ENCODE measurements at places on chromosomes 16 and 17.

DNA sequence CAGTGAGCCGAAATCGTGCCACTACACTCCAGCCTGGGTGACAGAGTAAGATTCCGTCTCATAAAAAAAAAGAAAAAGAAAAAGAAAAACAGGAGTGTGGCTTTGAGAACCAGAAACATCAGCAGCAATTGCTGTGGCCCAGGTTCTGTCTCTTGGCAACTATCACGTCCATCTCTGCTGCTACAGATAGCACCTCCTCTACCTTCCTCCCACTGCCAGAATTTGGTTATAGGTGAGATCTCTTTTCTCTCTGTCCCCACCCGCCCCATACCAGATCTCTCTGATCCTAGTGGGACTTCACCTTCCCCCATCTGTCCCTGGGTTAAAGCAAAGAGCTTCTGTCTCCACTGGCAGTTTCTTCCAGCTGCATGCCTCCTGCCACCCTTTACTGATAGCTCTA lies 3.1 kb downstream of the TLCD2 start:
- no peak for DNase-seq

DNA sequence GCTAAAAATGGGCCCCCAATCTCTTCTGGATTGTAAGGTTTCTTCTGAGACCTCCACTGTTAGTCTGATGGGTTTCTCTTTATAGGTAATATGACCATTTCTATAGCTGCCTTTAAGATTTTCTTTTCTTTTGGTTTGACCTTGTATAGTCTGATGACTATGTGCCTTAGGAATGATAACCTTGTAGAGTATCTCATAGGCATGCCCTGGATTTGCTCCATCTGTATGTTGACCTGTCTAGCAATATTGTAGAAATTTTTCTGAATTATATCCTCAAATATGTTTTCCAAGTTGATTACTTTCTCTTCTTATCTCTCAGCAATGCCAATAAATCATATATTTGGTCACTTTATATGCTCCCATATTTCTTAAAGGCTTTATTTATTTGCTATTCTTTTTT lies 1403.8 kb upstream of the GOT2 start:
- DNase-seq: no peak

GRCh38 chr17:2023692-2024571 lies 1.2 kb downstream of the RTN4RL1 start:
- peak; percentile 36 for DNase-seq

GRCh38 chr16:7689234-7689633 lies 356.6 kb downstream of the RBFOX1 start:
- no peak for DNase-seq

- no peak for DNase-seq
Observed at GRCh38 chr17:70542876-70543275, 373.5 kb downstream of the KCNJ2 start.

- DNase-seq: no peak
Observed at GRCh38 chr17:50596191-50597037, 35.9 kb downstream of the CACNA1G start.

DNA sequence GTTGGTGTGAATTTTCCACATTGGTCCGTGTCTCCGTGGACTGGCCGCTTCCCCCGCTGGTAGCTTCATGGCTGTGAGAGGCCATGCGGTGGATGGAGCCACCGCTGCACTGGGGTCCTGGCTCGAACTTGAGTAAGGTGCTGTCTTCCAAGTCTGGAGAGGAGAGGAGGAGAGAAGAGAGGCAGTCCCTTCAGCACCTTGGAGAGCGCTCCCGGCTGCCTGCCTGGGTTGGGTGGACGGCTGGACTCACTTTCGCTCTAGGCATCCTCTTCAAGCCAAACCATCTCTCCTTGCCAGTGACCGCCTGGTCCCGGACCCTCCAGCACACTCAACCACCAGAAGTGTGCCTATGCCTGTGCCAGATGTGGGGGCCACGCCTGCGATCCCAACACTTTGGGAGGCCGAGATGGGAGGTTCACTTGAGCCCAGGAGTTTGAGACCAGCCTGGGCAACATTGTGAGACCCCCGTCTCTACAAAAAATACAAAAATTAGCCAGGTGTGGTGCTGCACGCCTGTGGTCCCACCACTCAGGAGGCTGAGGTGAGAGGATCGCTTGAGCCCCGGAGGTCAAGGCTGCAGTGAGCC lies 6.2 kb downstream of the JPH3 start:
- DNase-seq: no peak

- DNase-seq: no peak
Observed at GRCh38 chr17:4189280-4189679, 46.3 kb downstream of the CYB5D2 start.

DNA sequence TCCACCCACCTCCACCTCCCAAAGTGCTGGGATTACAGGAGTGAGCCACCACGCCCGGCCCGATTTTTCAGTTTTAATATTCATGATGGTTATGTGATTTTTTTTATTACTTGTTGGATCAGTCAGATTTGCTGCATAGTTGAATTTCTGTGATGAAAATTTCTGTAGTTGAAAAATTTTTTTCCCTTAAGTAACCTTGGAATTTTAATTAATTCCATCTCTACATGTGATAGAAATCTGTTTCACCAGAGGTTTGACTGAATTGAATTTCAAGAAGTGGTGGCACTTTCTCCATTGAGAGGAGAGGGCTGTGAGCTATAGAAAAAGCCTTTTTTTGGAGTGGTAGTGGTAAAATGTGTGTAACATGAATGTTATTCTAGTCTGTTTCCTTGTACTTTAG lies 24.7 kb downstream of the WIPF2 start:
- DNase-seq: no peak

- no peak for DNase-seq
Observed at GRCh38 chr16:48479329-48479728, 94.1 kb upstream of the SIAH1 start.

DNA sequence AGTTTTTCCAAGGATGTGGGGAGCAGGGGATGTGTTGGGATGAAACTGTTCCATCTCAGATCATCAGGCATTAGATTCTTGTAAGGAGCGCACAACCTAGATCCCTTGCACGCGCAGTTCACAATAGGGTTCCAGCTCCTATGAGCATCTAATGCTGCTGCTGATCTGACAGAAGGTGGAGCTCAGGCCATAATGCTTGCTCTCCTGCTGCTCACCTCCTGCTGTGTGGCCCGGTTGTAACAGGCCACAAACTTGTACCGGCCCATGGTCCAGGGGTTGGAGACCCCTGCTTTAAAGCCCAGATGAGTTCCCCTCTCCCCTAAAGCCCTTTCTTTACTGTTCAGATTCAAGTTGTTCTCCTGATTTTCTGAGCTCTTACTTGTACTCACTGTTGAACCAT lies 44.8 kb downstream of the RNF135 start:
- no peak for DNase-seq

DNA sequence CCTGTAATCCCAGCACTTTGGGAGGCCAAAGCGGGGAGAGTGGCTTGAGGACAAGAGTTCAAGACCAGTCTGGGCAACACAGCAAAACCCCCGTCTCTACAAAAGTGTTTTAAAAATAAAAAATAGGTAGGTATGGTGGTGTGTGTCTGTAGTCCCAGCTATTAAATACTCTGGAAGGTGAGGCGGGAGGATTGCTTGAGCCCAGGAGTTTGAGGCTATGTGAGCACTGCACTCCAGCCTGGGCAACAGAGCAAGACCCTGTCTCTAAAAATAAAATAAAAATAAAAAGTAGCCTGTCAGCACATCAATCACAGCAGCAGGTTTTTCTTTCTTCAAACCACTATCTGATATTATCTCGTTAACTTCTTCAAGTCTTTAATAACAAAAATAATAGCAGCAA lies 1.6 kb downstream of the USP31 start:
- DNase-seq: no peak

- no peak for DNase-seq
Observed at GRCh38 chr16:73056448-73056847, 8.5 kb upstream of the ZFHX3 start.

- DNase-seq: no peak
Observed at GRCh38 chr16:11100239-11100750, 155.7 kb downstream of the SOCS1 start.

DNA sequence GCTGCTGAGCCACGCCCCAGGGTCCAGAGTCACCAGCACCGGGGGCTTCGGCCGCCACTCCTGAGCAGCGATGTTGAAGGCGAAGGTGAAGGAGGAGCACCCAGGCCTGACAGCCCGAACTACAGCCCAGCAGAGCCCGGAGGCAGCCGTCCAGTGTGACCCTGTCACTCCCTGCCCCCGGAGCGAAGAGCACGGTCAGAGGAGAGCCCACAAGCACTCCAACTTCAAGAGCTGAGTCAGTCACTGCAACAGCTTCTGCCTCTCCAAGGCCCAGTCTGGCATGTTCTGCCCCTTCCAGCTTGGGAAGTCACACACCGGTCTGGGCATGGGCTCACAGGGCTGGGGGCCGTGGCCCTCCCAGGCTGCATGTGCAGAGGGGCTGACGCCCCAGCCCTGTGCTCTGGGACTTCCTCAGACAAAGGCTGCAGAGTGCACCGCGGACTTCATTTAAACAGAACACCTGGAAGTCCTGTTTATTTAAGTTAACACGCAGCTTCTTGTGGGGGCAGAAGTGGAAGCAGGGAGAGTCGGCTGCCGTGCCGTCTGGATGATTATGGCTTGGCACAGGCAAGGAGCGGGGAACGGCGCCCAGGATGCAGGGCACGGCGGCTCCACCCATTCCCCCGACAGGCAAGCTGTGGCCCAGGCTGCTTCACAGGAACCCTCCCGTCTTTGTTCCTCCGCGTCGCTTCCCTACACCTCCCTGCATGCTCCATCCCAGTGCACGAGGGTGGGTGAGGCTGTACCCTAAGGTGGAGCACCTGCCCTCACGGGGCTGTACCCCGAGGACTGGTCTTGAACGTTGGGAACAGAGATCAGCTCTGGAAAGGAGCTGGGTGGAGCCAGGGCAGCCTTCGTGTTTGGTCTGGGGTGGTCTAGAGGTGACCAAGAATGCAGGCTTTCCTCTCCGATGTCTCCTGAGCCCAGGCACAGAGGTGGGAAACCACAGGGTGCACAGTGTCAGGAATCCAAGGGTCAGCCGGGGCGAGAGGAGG lies 68.9 kb upstream of the METRNL start:
- no peak for DNase-seq

GRCh38 chr16:17318238-17318637 lies 152.5 kb downstream of the XYLT1 start:
- no peak for DNase-seq

GRCh38 chr17:79761894-79762589 lies 15.9 kb upstream of the CBX2 start:
- peak; percentile 62 for DNase-seq

- DNase-seq: no peak
Observed at GRCh38 chr16:17431012-17431411, 39.7 kb downstream of the XYLT1 start.

- no peak for DNase-seq
Observed at GRCh38 chr17:79220201-79220712, 145.6 kb downstream of the ENGASE start.

- peak; percentile 33 for DNase-seq
Observed at GRCh38 chr17:78716814-78717393, 65.2 kb downstream of the CYTH1 start.

DNA sequence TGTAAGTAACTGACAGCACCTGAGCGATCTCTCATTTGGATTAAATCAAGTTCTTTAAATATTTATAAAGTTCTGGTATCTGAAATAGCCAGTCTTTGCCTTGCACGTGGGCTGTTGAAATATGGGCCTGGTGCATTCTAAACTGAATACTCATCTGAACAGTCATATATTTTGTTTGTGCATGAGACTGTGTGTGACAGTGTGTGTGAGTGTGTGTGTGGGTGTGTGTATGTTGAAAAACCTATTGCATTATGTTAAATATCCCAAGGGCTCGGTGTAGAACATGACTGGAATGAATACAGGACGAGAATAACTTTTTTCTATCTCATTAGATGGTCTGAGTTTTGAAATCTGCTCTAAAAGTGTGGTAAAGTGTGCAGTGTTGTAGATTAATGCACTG lies 82.4 kb upstream of the TOX3 start:
- DNase-seq: no peak

GRCh38 chr16:85844786-85845185 lies 45.3 kb downstream of the COX4I1 start:
- no peak for DNase-seq

- DNase-seq: peak; percentile 36
Observed at GRCh38 chr16:53892155-53892554, 188.2 kb downstream of the FTO start.

- no peak for DNase-seq
Observed at GRCh38 chr17:48543854-48544348, 1.0 kb downstream of the HOXB2 start.

DNA sequence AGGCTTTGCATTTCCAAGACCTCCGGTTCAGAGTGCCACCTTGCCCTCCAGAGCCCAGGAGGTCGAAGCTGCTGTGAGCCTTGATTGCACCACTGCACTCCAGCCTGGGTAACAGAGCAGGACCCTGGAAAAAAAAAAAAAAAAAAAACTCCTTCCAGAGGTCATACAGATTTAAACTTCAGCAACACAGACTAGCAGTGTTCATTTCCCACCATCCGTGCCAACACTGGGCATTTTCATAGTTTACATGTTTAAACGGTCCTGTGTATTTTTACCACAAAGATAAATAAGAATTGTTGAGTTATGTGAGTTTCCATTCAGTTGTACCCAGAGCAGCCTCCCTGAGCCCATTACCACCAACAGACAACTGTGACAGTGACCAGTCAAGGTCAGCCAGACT lies 50.4 kb downstream of the ZDHHC7 start:
- DNase-seq: no peak

DNA sequence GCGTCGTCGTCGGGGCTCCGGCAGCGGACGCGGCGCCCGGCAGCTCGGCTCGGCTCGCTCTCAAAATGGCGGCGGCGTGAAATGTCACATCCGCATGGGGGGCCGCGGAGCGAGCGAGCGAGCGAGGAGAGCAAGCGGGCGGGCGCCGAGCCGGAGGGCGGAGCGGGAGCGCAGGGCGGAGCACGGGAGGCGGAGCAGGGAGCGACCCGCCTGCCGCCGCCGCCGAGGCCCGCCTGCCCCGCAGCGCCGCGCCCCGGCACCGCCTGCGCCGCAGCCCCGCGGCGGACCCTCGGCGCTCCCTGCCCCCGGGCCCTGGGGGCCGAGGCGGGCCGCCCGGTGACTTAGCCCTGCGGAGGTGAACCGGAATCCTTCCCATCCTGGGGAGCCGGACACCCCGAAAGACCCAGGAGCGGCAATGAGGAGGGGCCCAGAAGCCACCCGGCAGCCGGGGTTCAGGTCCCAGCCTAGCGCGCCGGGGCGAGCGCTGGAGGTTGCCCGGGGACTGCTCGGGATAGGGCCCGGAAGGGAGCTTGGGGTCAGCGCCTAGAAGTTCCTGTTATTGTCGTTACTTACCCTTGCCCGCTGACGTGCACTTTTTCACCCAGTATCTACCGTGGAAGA lies at the start of gene USP7:
Gene USP7, minus strand, starts transcription at position 86 of the 621 bp plus-strand sequence. CDS start 621 bp downstream, outside the sequence.
- DNase-seq: peak; percentile 74

DNA sequence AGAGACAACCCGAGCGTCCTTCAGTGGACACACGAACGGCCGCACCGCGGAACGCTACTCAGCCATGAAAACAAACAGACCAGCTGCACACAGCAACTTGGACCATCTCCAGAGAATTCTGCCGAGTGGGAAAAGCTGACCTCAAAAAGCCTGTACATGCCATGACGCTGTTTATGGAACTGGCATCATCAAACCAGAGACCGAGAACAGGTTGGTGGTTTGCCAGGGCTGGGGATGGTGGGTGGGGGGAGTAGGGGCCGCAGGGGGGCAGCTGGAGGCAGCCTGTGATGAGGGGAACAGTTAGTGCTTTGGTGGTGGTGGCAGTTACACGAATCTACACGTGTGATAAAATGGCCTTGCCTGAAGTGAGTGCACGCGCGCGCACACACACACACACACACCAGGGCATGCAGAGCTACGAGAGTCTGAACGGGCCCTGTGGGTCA lies 169.8 kb downstream of the LAT start:
- DNase-seq: no peak
